ENCODE measurements at places on chromosomes 1 and 21.
A peak's percentile ranks its signal among the peaks of the same experiment; 100 is the strongest.

DNA sequence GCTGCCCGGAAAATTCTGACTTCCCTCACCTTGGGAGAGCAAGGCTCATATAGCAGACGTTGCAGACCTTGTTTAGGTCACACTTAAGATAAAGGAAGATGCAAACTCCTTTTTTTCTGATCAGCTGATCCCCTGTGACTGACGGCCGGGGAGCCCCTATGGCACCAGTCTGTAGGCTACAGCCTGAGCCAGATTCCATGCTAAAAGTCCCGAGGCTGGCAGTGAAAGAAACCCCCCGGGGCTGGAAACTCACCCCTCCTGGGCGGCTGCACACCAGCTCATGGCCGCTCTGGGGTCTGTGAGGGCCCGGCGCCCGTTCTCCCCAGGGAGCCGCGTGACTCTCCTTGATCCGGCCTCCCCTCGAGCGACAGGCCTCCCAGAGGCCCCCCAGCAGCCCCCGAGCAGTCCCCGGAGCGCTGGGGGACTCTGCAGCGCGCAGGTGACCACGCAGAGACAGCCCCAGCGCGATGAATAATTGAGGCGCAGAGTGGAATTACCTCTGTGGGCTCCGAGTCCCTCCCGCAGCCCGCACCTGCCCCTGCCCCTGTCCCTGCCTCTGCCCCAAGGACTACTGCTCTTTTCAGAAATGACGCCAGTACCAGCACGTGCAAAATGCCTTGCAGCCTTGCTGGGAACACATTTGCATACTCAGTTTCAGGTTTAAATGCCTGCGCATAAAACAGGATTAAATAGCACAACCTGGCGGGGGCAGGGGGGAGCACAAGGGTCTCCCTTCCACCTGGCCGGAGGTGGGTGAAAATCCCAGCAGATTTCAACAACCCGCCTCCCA, 62.6 kb upstream of the CLDN14 start:
- no peak for DNase-seq

- DNase-seq: no peak
Measured at GRCh38 chr1:17521946-17522612, 17.4 kb upstream of the ARHGEF10L start.

GRCh38 chr1:118650107-118650807, 337.9 kb downstream of the TBX15 start:
- DNase-seq: no peak

- peak; percentile 79 for DNase-seq
Measured at GRCh38 chr1:214328770-214329469, 48.0 kb downstream of the SMYD2 start.

DNA sequence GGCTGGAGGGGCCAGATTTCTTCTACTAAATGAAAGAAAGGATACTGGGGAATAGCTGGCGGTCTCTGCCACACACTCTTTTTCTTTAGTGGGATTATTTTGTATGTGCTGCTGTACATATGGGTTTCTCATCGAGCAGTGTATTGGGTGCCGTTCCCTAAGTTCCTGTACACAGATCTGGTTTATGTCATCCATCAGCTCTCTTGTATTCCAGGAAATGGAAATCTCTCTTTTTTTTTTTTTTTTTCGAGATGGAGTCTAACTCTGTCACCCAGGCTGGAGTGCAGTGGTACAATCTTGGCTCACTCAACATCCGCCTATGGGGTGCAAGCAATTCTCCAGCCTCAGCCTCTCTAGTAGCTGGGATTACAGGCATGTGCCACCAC, 27.0 kb upstream of the NID1 start:
- no peak for DNase-seq

GRCh38 chr1:118535901-118536300, 350.9 kb upstream of the SPAG17 start:
- no peak for DNase-seq

DNA sequence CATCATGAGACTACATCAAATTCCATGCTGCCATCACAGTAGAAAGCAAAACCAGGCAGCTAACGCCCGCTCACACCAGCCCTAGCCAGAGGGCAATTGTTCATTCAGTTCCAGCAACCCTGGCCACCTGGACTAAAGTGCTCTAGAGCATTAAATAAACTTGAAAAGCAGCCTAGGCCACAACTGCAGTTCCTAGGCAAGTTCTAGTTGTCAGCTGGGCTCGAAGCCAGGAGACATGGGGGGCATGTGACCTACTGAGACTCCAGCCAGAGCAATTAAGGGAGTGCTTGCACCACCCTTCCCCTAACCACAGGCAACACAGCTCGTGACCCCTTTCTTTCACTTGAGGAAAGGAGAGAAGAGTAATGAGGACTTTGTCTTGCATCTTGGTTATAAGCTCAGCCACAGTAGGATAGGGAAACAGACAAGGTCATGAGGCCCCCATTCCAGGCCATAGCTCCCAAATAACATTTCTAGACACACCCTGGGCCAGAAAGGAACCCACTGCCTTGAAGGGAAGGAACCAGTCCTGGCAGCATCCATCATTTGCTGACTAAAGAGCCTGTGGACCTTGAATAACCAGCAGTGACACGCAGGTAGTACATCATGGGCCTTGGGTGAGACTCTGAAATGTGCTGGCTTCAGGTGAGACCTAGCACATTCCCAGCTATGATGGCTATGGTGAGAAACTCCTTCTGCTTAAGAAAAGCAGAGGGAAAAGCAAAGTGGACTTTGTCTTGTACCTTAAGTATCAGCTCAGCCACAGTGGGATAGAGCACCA, 77.0 kb downstream of the ZZZ3 start:
- DNase-seq: peak; percentile 59

DNA sequence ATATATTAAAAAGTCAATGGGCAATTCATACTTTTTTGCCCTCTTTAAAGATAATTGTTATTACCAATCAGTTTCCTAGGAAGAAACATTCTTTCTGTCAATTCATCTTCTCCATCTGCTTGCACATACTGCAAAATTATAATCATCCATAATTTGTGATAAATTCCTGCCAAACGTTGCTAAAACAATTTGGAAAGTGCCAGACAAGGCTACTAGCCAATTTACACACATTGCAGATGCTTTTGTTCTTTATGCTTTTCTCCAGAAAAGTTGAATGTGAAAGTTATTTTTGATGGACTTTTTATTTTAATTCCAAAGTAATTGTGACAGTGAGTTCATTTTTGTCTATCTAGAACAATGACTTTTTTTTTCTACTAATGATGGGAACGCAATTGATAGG, 992.8 kb upstream of the ADGRL2 start:
- DNase-seq: no peak

- peak; percentile 62 for DNase-seq
Measured at GRCh38 chr1:1344655-1345361, 4.4 kb downstream of the DVL1 start.

GRCh38 chr1:202176949-202177927, 16.4 kb upstream of the LGR6 start:
- DNase-seq: no peak

- no peak for DNase-seq
Measured at GRCh38 chr1:31373897-31374486, 1.1 kb upstream of the FABP3 start.

Measured in erythroblast (primary cell).